Gastrocnemius medialis (tissue), 4 donors: ENCODE measurements at places on chromosomes 7 and 10.

DNA sequence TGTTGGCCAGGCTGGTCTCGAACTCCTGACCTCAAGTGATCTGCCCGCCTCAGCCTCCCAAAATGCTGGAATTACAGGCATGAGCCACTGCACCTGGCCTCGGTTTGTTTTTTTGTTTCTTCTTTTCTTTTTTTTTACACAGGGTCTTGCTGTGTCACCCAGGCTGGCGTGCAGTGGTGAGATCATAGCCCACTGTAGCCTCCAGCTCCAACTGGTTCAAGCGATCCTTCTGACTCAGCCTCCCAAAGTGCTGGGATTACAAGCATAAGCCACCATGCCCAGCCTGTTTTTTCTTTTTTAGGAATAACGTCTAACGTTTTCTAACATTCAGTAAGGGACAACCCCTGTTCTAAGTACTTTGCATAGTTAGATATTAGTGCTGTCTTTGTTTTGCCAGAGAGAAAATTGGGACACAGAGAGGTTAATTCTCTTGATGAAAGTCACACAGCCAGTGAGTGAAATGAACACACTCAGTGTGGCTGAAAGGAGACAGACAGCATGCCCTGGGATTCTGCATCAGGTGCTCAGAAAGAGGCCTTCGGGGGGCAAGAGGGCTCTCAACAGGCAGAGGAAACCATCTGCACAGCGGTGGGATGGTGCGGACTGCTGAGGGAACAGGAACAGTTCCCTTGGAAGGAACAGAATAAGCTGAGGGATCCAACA is 4.3 kb downstream of the LIMK1 start:
- DNase-seq = no peak

DNA sequence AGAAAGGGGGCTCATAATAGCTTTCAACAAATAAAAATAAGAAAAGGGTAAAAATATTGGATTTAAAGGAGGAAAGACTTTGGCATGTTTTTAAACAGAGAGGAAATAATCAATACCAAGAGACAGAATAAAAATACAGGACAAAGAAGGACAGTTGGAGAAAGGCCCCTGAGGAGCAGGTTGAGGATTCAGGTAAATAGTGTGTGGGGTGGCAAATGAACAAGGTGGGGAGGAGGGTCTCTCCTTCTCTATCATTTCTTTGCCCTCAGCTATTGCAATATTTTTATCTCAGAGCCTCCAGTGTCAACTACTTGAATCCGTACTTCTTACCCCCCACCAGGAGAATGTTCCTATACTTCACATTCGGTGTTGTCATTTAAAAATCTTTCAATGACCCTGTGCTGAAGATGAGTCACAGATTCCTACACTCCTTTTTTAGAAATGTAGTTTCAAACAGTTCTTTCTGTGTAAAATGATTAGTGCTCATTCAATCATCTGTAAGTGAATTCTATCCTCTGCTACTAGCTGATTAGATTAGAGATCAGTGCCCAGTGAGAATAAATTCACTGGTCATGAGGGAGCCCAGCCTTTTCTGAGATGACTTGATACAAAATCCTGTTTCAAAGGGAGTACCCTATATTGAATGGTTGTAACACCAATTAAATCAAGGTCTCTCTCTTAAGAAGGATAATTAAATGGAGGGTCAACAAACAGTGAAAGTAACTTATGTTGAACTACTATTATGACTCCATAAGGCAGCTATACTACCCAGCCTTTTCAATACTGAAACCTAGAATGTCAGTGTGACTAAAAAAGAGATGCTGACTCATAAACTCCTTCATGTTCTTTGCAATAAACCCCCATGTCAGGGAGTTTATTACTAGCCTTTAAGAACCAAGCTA is 50.4 kb upstream of the WNT16 start:
- DNase-seq = no peak

DNA sequence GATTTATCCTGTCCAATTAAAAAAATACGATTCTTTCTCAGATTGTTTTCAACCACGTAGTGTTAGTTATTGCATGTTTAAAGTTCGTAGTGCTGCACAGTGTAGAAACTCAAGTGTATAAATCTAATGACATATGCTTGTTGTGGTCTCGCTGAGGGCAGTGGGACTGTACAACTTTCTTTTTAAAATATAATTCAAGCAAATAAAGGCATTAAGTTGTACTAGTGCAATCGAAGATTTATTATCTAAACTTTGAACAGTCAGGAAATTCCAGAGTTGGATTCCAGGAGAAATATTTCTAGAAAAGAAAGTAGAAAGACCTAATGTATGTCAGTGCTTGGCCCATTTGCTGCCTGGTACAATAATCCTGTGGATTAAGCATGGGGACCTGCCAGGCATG is 124.1 kb upstream of the HPS1 start:
- DNase-seq = no peak

DNA sequence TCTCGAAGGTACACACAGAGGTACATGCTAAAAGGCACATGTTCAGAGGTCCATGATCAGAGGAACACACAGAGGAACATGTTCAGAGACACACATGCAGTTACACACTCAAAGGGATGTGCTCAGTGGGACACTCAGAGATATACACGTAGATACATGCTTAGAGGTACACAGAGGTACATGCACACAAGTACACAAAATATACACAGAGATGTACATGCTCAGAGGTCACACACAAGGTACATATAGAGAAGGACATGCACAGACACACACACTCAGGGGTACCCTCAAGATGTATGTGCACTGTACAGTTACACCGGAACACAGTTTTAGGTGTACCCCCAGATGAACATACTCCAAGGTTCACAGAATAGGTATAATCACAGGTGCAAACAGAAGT is 18.8 kb downstream of the NPC1L1 start:
- no peak for DNase-seq

GRCh38 chr7:71332207-71332606 is 200.3 kb downstream of the GALNT17 start:
- no peak for DNase-seq

DNA sequence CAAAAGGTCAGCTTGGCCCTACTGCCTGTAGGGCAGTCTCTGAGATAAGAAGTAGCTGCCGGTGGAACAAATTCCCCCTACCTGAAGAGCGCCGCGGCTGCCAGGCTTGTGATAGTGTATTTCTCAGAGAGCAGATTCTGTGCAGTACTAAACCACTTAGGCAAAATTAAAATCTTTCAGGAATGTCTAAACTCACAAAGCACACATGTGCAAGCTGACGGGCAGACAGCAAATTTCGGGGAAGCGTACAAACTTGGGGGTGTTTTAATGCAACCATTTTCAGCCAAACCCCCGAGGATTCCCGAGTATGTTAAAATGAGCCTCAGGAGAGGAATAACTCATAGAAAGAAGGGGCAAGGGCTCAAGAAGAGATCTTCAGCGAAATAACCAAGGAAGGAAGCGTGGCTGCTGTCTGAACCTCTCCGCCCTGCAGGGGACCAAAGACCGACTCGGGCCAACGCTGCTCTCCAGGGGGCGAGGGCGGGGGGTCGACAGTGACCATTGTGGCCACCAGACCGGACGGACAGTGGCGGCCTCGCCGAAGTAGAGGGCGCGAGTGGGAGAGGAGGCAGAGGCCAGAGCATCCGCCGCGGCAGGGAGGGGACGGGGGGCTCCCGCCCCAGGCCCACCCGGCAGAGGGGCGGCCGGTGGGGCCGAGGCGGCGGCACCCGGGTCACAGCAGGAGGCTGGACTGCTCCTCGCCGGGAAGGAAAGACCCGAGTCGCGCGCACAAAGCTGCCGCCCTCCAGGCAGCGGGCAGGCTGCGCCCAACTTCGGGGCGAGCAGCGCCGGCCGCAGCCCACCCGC is 819 bp downstream of the HYCC1 start:
- DNase-seq = no peak

DNA sequence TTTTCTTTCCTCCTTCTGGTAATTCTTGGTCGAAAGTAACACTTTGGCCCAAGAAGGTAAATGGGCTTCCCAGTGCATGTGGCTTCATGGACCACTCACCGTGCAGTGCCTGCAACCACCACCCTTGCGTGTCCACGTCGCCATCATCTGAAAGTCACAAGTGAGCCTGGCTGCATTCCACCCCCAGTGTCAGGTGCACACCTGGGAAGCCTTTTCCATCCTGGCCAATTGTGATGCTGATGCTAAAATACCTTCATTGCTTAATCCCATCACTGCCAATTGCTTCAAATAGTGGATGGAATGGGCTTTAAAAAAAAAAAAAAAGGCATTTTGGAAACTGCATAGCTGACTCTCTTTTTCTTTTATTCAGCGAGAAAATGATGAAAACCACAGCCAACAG is 228.9 kb downstream of the ARHGAP21 start:
- DNase-seq = no peak

GRCh38 chr7:25638590-25639244 is 410.4 kb upstream of the NPVF start:
- no peak for DNase-seq

DNA sequence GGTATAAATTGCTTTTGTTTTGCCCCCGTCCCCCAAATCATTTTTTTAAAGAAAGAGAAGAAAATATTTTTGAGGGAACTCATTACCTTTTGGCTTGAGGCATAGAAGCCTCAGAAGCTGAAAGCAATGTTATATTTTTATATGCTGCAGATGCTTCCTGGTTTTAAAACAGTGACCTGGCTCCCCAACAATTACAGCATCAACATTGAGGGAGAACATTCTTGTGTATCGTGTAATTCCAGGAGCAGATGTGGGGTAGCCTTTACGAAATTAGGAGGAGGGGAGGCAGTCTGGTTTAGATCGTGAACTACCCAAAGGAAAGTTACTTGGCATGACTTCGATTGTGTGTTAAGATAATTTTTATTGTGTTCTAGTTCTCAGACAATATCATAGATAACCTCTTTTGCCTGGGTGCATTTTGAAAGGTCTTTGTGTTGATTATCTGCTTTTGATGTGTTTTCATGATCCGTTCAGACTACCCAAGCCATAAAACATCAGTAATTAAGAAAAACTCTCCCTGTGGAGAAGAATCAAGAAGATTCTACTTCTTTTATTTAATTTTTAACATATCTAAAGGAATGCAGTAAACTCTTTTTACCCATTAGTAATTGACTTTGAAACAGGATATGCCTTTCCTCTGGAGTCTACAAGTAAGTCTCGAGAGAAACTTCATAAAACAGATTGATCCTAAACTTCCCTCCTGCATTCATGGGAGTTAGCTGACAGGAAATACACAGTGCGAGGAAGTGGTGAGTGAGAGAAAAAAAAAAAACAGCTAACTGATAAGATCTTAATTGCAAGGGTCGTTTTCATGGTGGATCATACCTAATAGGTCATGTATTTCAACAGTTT is 141.4 kb downstream of the KIAA1217 start:
- DNase-seq = no peak

GRCh38 chr7:100544967-100545359 is 6.0 kb downstream of the AGFG2 start:
- no peak for DNase-seq

- no peak for DNase-seq
These were observed 1037.1 kb downstream of the REEP3 start for GRCh38 chr10:64558094-64558835.

DNA sequence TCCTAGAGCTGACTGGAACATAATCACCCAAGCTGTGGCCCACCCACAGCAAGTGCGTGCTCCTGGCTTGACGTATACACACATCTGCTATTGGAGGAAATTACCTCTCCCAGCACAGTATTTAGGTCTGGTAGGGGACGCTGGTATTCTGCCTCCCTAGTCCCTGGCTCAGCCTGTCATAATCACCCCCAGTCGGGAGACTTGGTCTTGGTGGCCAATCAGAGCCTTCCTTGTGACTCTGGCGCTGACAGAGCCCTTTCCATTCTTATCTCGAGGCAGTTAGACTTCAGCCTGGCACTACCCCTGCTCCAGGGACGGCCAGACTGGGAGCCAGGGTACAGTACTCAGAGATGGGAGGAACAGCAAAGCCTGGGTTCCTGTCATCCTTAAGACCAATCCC is 14.3 kb upstream of the PRKAG2 start:
- DNase-seq = no peak

DNA sequence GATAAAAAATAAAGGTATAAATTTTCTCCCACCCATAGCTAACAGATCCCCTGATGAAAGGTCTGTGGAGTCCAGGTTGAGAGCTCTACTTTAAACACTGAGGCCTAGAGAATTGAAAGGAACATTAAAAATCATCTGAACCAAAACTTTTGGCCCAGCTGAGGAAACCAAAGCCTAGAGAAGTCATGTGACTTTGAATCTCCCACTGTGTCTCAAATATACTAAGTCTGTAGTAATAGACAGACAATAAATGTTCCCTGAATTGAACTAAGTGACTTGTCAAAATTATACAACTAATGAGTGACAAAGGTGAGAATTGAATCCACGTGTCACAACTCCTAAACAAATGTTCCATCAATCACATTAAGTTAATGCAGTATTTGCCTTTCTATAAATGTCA is 5.7 kb downstream of the GBX1 start:
- DNase-seq = no peak

DNA sequence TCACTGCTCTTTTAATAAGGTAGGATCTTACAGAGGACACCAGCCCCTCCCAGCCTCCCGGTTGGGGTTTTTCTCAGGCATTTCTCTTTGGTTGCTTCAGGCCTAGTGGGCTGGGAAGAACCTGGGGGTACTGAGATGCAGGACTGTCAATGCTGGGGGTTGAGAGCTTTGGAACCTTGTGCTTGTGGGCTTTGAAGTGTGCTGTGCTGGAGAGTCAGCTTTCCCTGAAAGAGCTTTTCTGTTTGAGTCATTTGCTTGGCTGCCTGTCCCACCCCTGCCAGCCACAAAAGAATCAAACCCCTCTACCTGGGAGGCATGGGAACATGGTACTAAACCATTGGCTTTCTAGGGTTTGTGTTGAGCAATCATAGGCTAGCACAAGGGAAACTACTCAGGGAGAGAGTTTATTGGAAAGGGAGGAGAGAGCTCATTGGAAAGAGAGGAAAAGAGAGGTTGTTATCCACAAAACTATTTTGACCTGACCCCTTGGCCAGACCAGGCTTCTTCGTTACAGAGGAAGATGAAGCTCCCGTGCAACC is 1.4 kb downstream of the SCD start:
- no peak for DNase-seq

GRCh38 chr7:157270060-157270444 is 66.8 kb upstream of the DNAJB6 start:
- no peak for DNase-seq

- DNase-seq = no peak
These were observed 1.5 kb downstream of the C1QL3 start for GRCh38 chr10:16519908-16520861.

GRCh38 chr7:154789404-154789803 is 213.5 kb downstream of the PAXIP1 start:
- DNase-seq = no peak
